ENCODE measurements at places on chromosomes 7 and 10.

- no peak for DNase-seq
Observed at GRCh38 chr10:21517134-21518031, 8.1 kb downstream of the SKIDA1 start.

DNA sequence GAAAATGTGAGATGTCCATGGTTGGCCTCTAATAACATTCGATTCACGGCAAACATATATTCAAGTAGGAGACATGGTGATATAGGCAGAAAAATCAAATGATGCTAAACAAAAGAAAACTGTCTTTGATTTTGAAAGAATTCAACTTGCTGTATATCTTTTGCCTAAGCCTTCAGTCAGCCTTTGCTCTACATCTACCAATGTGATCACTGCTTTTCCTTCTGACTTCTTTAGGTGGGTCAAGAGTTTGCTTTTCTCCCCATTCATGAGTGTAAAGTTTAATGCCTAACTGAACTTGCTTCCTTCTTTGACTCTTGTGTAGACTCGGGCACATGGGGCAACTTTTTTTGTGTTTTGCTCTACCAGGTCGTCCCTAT, 417 bp upstream of the HIF1AN start:
- no peak for DNase-seq

DNA sequence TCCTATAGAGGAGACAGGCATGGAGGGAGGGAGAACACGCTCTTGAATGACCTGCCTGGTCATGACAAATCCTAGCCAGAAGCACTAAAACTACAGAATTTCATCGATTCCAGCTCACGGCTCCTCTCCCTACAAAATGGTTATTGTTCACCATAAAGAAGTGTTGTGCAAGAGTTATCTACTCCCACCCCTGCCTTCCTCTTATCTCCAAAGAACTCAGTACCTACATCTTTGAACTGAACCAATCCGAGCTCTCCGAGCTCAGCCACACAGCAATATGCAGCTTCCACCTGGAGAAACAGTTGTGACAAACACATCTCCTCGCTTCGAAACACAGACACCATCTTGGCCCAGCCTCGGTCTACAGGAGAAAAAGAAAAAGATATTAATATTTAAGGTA, 26.9 kb upstream of the TMEM213 start:
- no peak for DNase-seq

DNA sequence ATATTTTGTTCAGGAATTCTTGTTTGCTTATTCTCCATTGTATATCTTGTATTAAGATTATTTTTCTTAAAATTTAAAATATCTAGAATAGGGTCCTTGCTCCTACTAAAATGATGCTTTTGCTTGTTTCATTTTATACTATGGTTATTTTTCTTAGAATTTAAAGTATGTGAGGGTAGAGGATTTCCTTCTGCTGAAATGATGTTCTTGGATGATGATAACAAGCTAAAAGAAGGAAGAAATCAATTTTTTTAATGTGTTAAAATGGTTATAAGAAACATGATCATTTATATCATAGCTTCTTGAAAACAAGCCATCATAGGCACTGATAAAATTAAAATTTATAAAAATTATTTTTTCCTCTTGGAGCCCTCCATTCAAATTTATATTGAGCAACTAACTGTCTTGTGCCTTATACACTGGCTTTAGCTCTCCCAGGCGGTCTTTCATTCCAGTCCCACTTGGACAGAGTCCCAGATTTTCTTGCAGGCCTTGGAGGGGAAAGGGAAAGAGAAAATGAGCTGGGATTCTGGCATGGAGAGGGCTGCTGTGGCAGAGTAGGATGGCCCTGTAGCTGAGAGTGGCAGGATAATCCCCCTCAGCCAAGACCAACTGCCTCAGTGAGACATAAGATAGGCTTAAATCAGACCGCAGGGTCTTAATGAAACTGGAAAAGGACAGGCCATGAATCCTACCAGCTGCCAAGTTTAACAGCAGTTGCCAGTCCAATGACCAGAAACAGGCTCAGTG, 60.2 kb downstream of the DNAJB9 start:
- DNase-seq, result no peak

Data from activated naive CD4-positive, alpha-beta T cell (primary cell).